ENCODE measurements at places on chromosomes 3 and 15.
A peak's percentile ranks its signal among the peaks of the same experiment; 100 is the strongest.

GRCh38 chr3:160771811-160772459 is 15.9 kb downstream of the PPM1L start:
- no peak for DNase-seq

GRCh38 chr3:188229726-188230125 is 75.8 kb downstream of the LPP start:
- no peak for DNase-seq

DNA sequence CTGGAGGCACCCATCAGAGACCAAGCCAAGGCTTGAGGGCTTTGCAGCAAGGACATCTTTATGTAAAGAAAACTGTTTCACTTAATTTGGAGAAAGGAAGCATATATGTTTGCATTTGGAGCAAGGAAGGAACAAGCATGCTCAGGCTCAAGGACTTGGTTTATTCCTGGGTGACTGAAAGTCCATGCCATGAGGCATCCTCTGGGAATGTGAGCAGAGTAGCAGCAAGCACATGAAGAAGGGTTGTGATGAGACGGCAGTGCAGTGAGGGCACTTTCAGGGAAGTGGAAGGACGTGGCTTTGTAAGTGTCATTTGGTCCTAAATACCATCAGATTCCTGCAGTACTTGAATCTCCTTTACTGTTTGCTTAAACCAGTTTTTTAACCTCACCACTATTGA is 26.8 kb downstream of the POLG start:
- no peak for DNase-seq

DNA sequence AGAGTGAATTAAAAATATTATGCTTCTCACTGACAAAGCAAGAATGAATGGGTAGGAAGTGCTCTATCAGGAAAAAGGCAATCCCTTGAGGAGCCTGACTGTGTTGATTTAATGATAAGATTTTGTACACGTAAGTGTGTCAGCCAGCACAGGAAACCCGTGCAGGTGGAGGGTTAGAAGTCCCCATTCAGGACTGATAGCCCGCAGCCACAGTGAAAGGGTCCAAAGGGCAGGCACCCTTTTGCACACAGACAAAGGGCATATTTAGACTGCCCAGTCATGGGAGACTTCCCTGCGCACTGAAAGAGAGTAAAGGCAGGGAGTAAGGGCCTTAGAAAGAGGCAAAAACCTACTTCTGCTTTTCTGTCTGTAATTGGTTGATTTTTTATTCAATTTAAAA is 26.4 kb upstream of the SKIL start:
- no peak for DNase-seq

DNA sequence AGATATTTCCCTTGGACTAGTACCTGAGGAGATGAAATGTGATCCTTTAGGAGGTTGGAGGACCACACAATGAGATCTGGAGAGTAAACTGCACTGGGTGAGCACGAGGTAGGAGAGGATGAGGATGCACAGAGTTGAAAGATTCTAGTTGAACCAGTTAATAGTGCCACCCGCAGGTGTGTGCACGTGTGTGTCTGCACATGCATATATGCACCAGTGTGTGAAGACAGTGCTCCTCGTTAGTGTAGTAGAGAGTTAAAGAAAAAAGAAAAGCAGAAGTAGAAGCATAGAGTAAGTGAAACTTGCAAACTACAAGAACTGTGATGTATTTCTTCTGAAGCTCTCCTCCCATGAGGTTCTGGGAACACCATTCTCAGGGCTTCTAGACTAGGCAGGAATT is 8.4 kb downstream of the MED12L start:
- no peak for DNase-seq

- DNase-seq = no peak
Observed at GRCh38 chr15:76330080-76330680, 6.4 kb upstream of the ISL2 start.

GRCh38 chr3:134901461-134901860 is 106.4 kb downstream of the EPHB1 start:
- DNase-seq = no peak

- no peak for DNase-seq
Observed at GRCh38 chr15:88256279-88257230, at the start of gene NTRK3. Gene NTRK3 (minus strand): TSS chr15:88256739. CDS start chr15:88256153, 586 bp downstream.

DNA sequence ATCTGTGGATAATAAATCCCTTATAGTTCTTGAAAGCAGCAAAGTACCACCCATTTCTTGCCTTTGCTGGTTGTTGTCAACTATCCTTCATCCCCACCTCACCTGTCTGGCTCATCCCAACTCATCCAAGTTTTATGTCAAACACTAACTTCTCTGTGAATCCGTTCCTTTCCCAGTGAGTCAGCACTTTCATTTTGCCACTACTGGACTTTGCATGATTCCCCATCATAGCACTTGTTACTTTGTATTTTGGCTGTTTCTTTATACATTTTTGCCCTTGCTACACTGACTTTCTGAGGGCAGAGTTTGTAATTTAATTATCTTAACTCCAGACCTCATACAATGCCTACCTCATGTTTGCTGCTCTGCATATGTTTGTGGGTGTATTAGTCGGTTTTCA is 90.8 kb upstream of the RORA start:
- DNase-seq = no peak

DNA sequence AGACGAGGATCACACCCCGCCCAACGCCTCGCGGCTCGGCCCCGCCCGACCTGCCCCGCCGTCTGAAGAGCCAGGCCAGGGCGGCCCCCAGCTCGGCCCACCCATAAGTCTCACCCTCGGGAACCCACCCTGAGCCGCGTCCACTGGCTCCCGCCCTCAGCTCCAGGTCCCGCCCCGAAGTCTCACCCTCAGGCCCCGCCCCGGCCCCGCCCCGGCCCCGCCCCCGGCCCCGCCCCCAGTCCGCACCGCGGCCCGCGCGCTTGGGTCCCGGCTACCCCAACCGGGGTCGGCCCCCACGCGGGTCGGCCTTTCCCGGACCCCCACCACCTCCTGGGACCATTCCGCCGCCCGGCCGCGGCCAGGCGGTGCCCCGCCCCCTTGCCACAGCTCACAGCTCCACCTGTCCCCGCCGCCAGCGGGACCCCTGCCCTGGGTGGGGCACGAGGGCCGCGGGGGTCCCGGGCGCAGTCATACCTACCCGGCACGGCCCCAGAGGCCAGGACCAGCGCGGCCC is 489 bp downstream of the CSPG5 start:
- peak; percentile 45 for DNase-seq

- DNase-seq = no peak
Observed at GRCh38 chr15:79743032-79743431, 153.8 kb downstream of the MTHFS start.

DNA sequence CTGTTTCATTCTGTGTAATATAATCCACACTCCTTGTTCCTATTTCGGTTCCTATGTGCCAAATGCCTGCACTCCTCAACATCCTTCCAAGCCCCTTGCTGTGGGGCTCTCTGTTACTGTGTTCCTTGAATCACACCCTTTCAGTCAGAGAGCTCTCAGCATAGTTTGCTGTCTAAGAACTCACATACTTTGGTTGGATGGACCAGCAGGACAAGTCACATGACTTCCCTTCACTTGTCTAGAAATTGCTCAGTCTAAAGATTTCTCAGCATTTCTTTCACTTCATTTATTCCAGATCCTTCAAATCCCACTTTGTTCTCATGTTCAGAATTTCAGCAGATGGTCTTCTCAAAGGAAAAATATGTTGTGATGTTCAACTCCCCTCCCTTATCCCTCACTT is 203.5 kb upstream of the PFN2 start:
- no peak for DNase-seq

All from stimulated activated CD4-positive, alpha-beta T cell treated with anti-CD3 and anti-CD28 coated beads, Interleukin-4, amount 100 ng/mL, for 24 hours (primary cell).